CD4-positive, alpha-beta T cell treated with Interleukin-6 for 4 hours (primary cell): ENCODE measurements at places on chromosomes 2 and 18.

DNA sequence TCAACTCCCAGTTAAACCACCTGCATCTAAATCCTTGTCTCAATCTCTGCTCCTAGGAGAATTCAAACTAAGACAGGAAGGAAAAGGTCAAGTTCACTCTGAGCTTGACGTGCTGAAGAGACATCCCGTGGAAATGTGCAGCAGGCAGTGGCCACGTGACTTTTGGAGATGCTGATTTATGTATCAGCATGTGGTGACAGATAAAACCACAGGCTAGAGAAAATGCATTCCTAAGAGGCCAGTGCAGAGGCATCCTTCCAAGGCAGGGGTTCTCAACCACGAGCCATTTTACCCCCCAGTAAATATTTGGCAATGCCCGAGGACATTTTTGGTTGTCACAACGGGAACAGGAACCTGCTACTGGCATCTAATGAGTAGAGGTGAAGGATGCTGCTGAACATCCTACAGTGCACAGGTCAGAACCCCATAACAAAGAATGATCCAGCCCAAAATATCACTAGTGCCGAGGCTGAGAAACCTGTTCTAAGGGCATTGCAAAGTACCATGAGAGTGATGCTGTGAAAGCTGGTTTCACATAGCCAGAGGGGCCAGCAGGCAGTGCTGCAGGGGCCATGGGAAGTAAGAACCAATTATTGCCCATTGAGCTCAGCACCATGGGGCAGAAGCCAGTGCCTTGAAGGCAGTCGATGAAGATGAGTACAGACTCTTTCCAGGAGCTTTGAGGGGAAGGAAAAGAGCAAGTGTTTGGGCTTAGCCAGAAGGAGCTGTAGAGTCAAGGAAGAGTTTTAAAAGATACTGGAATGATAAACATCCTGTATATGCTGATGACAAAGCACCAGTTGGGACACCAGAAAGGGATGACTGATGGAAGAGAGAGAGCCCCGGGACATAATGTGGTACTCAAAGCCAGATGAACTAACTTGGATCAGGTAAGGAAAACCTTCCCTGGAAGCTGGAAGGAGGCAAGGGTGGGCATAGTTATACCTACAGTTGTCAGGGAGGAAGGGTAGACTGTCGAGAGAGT, 174.6 kb downstream of the HAUS1 start:
- DNase-seq, result no peak

- DNase-seq, result peak; percentile 30
Observed at GRCh38 chr18:12394428-12394827, 13.3 kb upstream of the PRELID3A start.

DNA sequence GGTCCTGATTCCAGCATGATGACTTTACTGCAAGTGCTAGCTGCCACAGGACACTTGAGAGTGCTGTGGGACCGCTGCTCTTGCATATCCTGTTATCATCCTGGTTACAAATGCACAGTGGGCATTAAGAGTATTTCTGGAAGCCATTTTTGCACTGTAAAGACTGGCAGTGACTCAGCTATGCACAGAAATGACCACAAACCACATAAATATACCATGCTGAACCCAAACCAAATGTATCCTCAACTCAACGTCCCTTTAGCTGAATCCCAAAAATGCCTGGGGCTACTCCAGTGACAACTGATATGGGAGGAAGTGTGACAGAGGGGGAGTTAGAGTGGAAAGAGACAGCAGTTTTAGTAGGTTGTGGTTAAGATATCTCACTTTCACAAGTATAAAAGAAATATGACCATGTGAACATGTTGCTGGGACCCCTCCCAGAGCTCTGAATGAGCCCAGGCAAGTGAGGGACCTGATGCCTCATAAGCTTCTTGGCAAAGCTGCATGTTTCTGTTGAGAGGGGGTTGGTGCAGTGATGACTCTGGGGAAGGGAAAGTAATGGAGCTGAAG, 37.3 kb downstream of the RHBDD1 start:
- no peak for DNase-seq

- no peak for DNase-seq
Observed at GRCh38 chr2:231589656-231590055, 3.0 kb upstream of the TEX44 start.

- DNase-seq, result no peak
Observed at GRCh38 chr2:167964650-167965413, 282.6 kb downstream of the STK39 start.

DNA sequence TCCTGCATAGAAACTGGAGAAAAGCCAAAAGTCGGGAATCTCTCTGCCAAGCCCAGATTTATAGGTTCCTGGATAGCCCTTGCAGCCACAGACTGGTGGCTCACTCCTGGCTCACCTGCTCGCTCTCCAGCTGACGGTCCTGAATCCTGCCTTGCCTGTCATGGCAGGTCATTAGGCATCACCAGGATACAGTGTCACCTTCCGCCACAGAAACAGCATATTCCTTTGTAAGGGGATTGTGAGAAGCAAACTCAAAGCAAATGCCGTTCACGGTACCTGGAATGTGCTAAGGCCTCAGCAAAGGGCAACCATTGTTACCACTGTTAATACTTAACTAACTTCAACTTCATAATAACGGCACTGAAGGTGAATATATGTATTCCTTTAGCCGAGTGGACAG, 57.1 kb upstream of the GPR45 start:
- no peak for DNase-seq

DNA sequence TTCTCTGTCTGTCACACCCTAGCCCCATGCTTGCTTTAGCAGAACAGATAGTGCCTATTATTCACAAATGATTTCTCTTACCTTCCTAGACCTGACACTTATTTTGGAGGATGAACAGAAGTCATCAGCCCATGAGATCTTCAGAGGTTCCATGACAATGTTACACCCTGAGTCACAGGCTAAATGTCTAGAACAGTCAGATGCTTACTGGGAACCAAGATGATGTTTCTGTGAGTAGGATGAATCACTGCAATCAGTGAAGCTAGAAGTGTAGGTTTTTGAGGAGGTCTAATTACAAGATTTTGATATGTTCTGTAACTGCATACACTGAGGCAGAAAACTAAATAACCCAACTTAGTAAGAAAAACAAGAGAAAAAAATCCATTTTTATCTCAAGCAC, 123.0 kb upstream of the THUMPD2 start:
- no peak for DNase-seq

- DNase-seq, result no peak
Observed at GRCh38 chr2:47069628-47070154, 85.4 kb downstream of the STPG4 start.

DNA sequence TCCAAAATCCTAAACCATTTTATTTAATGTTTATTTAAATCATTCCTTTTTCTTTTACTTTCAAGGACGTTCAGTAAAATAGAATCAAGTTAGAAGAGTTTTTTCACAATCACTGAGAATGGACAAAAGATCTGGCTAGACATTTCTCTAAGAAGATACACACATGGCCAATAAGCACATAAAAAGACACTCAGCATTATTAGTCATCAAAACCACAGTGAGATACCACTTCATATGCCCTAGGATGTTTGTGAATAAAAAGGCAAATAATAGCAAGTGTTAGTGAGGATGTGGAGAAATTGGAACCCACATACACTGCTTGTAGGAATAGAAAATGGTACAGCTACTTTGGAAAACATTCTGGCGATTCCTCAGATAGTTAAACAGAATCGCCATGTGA, 76.1 kb downstream of the RHBDD1 start:
- DNase-seq, result no peak

DNA sequence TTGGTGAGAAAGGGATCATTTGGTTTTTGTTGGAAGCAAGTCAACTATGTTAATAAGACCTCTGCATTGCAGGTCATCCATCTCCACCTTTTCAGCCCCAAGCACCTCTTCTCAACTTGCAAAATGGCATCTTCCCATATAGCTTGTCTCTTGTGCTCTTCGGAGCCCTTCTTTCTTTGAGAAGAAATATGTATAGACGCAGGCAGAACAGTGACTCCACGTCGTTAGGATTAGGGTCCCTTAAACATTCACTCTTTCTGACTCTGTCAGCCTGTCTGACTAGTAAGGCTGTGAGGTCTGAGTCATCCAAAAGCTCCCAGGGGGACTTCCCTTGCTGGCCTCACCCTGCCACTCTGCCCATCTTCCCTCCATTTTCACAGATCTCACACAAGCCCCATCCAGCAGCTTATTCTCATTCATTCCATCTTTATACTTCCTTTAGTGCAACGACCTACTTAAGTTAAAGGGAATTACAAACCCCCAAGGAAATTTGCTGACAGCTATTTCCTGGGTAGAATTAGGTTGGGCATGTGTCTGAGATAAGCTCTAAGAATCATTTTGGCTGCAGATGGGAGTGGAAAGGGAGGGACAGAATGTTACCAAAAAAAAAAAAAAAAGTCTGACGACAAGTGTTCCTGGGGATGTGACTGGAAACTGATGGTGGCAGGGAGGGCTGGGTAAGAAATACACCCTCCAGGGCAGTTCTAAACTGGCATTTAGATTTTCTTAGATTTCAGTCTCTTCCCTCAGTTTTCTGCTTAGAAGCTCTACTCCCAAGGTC, 37.7 kb upstream of the MEX3C start:
- DNase-seq, result no peak

DNA sequence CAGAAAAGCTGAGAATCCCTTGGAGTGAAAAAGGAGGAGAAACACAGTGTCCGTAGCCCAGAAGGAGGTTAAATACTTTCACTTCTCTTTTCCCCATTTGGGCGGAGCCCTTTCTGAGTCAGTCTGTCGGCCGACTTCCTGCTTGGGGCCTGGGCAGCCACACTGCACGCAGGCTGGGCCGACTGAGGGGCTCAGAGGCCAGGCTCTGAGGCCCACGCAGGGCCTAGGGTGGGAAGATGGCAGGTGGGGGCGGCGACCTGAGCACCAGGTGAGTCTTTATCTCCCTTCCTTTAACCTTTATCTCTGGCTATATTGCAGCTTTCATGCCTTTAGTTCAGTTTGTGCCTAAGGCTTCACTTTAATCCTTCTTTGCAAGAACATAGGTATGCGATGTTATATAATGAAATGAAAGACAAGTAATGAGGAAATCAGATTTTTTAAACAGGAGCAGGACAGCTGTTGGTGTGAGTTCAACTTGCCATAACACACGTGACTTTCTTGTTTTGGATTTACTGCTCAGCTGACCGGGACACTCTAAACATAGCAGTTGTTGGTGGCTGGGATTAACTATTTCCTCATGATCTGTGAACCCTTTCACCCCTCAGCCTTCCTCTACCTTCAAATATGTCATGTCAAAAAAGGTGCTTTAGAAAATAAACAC, at the start of gene SP100:
TSS of gene SP100 (plus strand) at position 141 of the 661 bp plus-strand sequence. CDS start at position 237, 96 bp downstream.
- peak; percentile 84 for DNase-seq

DNA sequence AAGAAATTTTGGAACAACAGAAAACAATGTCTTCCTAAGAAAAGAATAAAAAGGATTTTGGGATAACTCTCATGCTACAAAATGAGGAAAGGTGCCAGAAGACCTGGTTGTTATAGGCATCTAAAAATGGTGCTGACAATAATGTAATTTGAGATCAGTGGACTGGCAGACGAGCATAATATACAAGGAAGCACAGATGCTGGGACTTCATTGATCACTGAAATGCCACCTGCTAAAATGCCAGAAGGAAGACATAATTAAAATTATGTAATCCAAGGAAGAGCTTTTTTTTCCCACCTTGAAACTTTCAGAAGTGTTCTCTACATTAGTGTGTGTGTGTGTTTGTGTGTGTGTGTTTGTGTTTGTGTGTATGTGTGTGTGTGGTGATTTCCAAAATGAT, 535.9 kb downstream of the XIRP2 start:
- DNase-seq, result no peak

GRCh38 chr2:20353241-20353992, 2.8 kb upstream of the PUM2 start:
- DNase-seq, result no peak

DNA sequence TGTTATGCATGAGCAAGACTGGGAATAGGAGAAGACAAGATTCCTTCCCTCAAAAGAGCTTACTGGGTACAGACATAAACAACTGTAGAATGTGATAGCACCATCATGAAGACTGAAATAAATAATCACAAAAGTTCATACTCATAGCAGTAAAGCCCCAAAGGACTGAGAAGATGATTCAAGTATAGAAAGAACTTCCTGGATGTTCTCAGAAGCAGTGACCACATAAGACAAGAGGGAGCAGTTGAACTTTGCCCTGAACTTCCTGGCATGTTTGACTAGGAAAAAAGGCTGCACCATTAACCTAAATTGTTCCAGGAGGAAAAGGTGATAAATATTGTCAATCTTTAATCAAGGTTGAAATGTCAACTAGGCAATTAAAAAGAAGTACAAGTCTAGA, 57.8 kb upstream of the CCDC141 start:
- no peak for DNase-seq

DNA sequence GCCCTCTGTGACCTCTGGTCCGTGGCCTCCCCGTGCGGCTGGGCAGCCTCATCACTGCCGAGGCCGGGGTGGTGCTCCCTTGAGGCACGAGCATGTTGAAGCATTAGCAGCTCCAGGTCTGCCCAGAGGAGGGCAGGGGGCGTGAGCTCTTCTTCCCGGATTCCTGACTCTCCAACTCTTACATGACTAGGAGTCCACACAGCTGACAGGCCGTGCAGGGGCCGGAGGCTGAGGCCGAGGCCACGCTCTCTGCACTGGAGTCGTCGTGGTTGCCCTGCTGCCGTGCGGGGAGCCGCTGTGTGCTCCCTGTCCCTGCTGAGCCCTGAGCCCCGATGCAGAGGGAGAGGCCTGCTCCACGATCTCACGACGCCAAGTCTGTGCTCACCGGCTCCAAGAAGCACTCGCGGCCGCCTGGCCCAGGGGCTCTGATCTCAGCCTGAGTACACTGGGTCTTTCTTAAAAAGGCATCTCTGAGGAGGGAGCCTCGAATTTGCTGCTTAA, 19.4 kb upstream of the KCNG2 start:
- DNase-seq, result no peak

GRCh38 chr2:121084130-121084680, 200.8 kb downstream of the TFCP2L1 start:
- DNase-seq, result no peak

DNA sequence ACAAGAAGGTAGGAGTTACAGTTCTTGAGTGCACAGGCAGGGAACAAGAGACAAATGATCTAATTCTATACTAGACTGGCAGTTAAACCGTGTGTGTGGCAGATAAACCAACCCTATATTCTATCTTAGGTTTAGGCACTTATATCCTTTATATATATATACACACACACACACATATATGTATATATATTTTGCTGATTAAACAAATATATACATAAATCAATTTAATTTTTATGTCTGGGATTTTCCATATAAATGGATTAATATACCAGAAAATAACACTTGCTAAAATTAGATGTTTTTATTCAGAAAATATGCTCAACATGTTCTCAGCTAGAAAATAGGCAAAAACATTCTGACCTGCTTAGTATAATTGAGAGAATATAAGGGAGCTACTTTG, 887.9 kb upstream of the KLHL29 start:
- no peak for DNase-seq

GRCh38 chr2:148971547-148971946, 67.0 kb upstream of the LYPD6B start:
- no peak for DNase-seq

DNA sequence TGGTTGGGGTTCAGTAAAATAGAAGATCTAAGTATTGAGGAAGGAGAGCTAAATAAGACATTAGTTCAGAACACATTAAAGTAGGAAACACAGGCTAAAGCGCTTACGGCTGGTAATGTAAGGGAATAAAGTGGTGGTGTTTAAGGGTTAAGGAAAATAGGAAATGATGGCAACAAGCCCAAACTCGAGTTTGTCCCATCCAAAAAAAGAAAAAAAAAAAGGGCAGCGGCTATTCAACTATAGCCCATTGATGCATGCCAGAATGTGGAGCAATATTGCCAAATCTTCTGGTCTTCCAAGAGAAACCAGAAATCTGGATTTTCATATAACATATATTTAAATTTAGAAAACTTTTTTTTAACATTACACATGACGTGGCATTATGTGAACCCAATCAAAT, 161.0 kb downstream of the ARHGAP15 start:
- no peak for DNase-seq

GRCh38 chr2:178106053-178106452, 6.2 kb upstream of the RBM45 start:
- DNase-seq, result no peak

- DNase-seq, result no peak
Observed at GRCh38 chr18:44178476-44178875, 502.2 kb upstream of the SETBP1 start.
